ENCODE measurements at places on chromosomes 2 and 18.

DNA sequence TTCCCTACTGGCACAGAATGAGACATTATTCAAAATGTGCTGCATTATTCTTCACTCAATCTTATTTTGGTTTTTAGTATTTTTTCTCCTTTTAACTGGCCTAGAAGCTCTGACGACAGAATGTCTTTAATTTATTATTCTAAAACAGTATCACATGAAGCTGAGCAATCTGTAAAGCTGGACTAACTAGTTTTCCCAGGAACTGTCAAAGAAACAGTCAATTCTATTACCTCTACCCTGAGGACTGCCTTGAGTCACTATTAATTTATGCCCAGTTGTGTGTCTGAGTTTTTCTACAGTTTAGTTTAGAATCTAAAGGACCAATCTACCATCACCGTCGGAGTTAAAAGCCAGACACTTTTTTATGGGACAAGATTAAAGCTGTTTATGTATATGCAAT is 31.6 kb downstream of the MBD2 start:
- DNase-seq = peak; percentile 13

- no peak for DNase-seq
Measured at GRCh38 chr2:240614391-240614790, 10.9 kb upstream of the GPR35 start.

DNA sequence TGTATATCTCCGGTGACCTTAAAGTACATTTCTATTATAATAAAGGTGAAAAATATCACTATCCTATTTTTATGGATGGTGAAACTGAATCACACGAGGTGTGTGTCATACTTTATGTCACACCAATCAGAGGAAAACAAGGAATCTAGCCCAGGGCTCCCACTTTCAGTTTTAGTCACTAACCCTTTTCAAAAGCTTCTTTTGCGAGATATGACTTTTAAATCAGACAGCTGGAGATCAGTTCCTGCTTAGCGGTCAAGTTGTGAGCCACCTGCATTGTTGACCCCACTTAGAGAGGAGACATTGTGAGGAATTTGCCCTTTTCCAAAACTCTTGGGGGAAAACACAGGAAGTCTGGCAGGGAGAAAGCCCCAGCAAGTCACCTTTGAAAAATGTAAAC is 70.5 kb downstream of the CPS1 start:
- no peak for DNase-seq

- no peak for DNase-seq
Measured at GRCh38 chr2:61948661-61949457, 43.4 kb downstream of the COMMD1 start.

- no peak for DNase-seq
Measured at GRCh38 chr2:152348388-152348787, 13.4 kb downstream of the FMNL2 start.

- DNase-seq = peak; percentile 4
Measured at GRCh38 chr2:217713395-217714286, 289.2 kb downstream of the TNS1 start.

DNA sequence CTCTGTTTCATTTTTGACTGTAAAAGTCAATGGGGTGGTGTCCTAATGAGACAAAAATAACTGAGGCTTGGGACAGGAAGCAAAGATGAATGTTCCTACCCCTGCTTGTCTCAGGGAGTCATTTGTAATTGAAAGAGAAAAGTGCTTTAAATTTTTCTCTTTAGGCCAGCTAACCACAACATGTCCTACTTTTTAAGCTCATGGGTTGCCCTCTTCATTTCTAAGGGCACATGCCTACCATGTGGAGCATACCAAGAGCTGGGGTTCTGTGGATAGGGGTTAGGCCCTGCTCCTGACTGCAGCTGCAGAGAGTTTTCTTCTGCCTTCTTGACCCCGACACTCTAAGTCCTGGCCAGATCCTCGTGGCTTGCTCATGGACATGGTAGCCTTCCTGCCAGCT is 96.8 kb upstream of the ARL4C start:
- DNase-seq = no peak

DNA sequence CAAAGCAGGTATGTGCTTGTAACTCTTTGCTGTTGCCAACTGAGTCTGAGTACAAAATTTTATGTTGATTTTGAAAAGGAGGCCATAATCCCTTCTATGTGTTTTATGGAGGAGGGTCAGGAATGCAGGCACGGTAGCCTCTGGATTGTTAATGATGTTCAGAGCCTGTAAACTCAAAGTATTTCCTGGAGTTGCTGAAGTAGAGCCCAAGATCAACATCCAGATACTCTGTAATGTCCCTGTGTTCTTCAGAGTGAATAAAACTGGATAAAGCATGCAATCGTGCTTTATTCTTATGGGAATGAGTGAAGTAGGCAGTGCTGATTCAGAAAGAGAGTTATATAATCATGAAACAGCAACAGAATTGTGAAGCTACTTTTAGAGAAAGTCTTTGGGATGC is 61.8 kb upstream of the CHRNA1 start:
- DNase-seq = no peak

DNA sequence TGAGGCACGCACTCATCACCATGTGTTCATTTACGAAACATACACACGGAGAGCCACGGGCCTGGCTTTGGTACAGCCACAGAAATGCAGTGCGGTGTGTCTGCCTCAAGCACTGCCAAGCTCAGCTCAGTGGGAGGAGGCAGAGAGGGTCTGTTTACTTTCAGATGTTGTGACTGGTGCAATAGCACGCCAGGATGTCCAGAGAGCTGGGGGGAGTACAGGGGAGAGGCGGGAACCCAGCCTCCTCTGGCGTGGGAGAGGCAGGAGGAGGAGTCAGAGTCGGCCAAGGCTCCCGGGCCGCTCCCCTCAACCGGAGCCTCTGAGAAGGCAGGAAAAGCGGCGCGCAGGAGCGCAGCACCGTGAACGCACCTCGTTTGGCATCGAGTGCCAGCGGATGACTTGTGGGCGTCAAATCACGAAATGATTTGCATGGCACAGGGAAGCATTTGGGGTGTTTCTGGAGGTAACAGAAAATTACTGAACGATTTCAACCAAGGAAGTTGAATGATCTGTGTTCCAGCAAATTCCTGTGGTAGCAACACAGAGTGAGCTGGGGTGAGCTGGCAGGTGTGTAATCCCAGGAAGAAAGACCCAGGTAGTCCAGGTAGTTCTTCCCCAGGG is 143.0 kb downstream of the ZNF516 start:
- peak; percentile 54 for DNase-seq

GRCh38 chr18:45339810-45340550 is 275.3 kb upstream of the SLC14A2 start:
- DNase-seq = no peak

DNA sequence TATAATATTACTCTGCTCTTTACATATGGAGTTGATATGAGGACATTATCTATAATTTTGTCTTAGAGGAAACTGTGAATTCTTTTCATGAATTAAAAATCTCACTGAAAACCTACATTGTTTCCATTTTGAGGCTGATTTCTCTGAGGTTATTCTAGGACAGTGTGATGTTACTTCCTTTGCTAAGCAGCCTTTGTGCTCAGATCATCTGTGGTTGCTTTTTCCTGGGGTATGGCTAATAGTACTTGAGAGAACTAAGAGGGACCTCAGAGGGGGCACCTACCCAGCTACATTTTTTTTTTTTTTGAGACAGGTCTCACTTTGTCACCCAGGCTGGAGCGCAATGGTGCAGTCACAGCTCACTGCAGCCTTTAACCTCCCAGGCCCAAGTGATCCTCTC is 8.7 kb upstream of the MPP4 start:
- no peak for DNase-seq

DNA sequence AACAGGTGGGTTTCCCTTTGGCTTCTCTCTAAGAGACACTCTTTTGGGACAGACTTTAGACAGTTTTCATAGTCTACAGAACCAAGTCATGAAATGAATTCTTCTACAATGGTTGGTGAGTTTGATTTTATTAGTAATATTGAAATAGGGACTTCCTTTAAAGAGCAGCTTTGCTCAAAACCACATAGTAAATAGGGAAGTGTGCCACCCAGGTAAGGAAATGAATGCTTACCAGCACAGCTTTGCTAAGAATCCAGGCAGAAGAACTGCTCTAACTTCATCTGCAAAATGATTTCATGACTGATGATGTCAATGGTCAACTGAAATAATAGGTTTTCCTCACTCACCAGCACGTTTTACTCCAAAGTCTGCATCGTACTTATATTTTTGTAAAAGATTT is 89.2 kb downstream of the NYAP2 start:
- no peak for DNase-seq

DNA sequence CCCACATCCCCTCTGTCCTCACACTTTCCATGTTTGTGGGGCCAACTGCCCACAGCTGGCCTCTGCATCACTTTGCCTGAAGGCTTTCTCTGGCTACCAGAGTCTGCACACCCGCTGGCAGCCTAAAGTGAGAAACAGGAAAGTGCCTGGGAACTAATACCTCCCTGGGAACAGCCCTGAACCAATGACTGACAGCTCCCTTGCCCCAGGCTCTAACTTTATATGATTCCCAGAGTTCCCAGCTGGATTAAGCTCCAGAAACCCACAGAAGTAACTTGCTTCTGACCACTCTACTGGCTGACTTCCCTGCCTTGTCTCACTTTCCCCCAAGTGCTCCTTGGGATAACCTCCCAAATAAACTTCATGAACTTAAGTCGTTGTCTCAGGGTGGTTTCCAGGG is 159.6 kb upstream of the LMAN1 start:
- DNase-seq = no peak

DNA sequence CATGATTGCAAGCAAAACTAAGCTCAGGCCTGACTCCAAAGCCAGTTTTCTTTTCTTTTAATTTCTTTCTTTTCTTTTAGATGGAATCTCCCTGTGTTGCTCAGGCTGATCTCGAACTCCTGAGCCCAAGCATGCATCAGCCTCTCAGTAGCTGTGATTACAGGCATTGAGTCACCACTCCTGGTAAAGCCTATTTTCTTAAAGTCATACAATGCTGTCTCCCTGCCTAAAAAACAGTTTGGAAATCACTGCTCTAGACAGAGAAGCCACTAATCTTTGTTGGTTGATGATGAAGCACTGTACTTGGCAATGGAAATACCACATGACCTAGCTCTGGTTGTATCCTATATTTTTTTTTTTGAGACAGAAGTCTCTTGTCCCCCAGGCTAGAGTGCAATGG is 33.1 kb upstream of the ZNF532 start:
- DNase-seq = no peak

DNA sequence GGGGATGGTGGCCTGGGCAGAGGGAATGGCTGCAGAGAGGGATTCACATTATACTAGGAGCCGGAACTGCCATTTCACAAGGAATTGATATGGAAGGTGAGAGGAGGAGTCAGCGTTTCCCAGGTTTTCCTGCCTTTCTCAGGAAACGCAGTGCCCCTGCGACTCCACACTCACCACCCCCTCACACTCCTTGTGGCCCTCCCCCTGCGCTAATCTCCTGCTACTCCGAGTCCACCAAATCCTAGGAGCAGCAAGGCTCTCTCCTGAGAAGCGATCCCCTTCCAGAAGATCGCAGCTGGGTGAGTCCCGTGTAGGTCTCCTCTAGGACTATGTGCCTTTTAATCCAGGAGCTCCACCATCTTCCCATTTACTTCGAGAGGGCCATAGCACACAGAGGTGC is 140.6 kb downstream of the VAPA start:
- no peak for DNase-seq

DNA sequence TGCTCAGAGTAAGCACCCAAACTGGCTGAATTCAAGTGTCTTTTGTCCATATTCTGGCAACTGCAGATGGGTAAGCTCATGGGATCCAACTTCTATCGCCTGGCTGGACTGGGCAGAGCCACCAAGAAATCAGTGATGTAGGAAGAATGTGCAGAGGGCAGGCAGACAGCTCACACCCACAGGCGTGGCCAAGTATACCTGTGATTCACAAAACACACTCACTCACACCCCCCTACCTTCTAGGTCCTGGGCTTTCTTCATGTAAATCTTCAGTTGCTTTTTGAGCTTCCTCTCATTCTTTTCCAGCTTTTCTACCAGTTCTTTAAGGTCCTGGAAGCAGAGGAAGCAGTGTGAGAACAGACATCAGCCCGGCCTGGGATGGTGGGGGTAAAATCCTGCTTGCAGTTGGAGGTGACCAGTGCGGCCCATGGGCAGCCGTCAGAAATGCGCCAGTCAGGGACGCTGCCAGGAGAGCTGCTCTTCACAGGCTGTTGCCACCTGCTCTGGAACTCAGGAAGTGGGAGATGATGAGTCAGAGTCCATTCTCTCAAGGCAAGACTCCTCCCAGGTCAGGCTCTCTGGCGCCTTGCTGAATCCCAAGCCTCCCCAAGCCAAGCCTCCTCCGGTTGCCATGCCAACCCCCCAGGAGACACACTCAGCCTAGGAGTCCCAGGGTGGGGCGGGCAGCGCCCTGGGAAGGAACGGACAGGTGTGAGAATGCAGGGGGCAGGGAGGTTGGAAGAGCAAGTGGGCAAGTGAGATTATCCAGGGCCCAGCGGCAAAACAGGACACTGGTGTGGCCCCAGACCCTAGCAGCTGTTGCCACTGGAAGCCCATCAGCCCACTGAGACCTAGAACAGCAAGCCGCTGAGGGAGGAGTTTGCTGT is 36.2 kb upstream of the ACAA2 start:
- peak; percentile 82 for DNase-seq
